ENCODE measurements at places on chromosomes 1 and 21.

DNA sequence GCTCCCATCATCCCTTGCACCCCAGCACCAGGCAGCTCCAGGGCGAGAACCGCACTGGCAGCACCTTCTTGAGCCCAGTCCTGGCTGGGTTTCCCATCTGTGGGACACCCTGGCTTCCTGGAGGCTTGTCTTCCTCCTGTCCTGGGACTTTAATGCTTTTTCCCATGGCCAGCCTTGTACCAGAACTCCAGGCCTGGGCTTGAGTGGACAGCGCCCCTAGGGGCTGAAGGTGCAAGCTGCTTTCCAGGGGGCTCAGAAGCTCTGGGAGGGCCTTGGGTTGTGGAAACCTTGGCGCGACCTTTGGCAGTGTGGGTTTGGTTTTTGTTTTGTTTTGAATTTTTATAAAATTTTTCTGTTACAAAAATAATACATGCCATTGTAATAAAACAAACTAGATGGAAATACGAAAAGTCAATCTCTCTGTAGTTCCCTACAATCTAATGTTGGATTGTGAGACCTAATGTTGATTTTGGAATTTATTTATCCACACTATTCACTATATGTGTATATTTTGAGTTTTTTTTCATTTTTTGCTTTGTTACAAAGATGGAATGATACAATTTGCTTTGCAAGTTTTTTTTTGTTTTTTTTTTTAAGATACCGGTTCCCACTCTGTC, 33.8 kb upstream of the RPL11 start:
- DNase-seq = peak; percentile 18

- DNase-seq = peak; percentile 34
Observed at GRCh38 chr1:207565546-207566468, 69.8 kb downstream of the CR1 start.

- no peak for DNase-seq
Observed at GRCh38 chr1:91697416-91697815, 188.5 kb downstream of the TGFBR3 start.

DNA sequence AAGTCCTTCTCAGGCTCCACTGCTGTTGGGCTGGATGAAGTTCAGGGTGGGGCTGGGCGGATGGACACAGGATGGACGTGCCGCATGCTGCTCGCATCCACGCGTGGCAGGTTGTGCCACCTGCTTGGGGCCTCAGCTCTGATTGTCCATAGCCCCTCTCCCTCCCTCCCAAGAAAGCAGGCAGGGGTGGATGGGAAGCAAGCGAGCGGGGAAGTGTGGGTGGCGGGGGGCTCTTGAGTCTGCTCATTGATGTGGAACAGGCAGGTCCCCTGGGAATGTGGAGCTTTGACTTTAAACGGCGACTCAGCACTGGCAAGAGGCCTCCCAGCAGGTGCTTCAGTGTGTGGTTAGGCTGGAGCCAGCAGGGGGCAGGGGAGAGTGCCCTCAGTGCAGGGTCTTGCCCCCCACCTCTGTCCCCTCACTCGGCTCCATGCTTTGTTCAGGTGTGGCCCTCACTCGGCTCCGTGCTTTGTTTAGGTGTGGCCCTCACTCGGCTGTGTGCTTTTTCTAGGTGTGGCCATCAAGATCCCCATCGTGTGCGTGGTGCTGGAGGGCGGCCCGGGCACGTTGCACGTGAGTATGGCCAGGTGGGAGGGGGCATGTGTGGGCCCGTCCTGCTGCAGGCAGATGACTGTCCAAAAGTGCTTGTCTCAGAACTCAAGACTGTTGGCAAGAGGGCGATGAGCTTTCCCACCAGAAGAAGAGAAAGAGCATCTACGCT, 23.9 kb downstream of the TRPM2 start:
- no peak for DNase-seq

GRCh38 chr1:183278739-183279591, 92.9 kb downstream of the LAMC2 start:
- DNase-seq = peak; percentile 26

GRCh38 chr1:234302354-234302962, 70.8 kb upstream of the COA6 start:
- DNase-seq = no peak

DNA sequence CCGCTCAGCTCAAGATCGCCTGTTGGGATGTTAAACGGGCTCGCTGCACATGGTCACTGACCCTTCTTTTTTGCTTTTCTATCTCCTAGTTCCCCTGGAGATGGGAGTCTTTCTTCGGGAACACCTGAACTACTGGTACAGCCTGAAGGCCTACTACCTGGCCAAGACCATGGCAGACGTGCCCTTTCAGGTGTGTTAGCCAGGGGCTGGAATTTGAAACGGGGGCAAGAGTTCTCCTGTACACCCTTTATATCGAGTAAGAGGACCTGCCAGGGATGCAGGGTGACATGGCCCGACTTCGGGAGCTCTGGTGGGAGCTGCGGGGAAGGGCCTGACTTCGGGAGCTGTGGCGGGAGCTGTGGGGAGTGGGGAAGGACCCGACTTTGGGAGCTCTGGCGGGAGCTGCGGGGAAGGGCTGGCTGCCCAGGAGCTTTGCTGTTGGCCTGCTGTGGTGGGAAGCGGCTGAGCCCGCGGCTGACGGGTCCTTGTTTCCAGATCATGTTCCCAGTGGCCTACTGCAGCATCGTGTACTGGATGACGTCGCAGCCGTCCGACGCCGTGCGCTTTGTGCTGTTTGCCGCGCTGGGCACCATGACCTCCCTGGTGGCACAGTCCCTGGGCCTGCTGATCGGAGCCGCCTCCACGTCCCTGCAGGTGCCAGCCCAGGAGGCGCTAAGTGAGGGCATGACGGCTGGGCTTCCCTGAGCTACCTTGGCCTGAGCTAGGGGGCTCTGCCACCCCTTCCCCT, 24.0 kb downstream of the TFF3 start:
- DNase-seq = no peak

- DNase-seq = no peak
Observed at GRCh38 chr1:29398431-29398830, 162.1 kb downstream of the PTPRU start.

DNA sequence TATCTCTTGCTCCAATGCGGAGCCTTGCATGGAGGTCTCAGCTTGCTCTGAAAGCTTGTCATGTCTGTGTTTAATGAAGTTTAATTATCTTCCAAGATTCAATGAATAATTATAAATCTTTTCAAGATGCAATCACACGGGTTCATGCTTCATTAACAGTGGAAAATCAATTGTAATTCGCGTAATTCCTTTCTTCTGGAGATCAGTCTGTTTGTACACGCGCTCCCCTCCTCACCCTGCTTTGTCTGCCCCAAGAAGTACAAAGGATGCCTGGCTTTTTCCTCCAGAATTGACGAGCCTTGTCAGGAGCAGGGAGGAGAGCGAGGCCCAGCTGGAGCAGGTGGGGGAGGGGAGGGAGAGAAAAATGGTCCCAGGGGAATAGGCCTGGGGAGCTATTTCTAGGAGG, 65.0 kb upstream of the DISP3 start:
- DNase-seq = no peak

GRCh38 chr1:81757398-81758020, 43.2 kb upstream of the ADGRL2 start:
- no peak for DNase-seq

- DNase-seq = no peak
Observed at GRCh38 chr1:8144323-8144722, 118.2 kb upstream of the ERRFI1 start.

DNA sequence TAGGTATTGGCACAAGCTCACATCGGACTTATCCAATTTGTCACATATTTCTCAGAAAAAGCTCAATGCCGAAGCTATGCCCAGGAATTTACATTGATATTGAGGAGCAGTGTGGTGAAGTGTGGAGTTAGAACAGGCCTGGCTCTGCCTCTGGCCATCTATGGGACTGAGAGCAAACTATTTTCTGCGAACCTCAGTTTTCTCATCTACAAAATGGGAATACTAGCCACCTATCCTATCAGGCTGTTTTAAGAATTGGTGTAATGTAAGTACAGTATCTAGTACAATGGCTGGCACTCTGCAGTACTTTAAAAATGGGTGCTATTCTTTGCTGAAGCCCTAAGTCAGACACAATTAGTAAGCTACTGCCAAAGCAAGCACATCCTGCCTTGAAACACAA, 47.2 kb downstream of the ARHGEF11 start:
- no peak for DNase-seq

GRCh38 chr1:102100666-102101065, 103.9 kb upstream of the OLFM3 start:
- DNase-seq = no peak

DNA sequence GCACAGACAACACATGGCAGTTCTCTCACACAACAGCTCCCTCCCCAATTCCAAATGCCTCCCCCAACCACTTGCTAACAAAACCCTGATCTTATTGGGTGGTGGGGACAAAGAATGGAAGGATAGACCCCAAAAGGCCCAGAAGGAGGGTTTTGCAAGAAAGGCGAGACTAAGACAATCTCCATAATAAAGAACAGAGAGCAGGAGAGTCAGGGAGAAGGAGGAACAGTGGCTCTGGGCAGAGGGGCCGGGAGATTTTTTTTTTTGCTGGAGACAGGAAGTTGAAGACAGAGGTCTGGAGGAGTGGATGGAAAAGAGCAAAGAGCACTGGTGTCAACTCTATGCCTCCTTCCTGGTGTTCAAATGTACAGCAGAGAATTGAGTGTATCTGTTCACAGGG, 6.5 kb upstream of the C1QA start:
- DNase-seq = no peak

GRCh38 chr21:45080639-45081414, 6.4 kb downstream of the ADARB1 start:
- DNase-seq = no peak

GRCh38 chr1:8239039-8239305, 78.9 kb upstream of the SLC45A1 start:
- DNase-seq = no peak

- peak; percentile 21 for DNase-seq
Observed at GRCh38 chr1:23210351-23210785, 6.9 kb downstream of the HTR1D start.

DNA sequence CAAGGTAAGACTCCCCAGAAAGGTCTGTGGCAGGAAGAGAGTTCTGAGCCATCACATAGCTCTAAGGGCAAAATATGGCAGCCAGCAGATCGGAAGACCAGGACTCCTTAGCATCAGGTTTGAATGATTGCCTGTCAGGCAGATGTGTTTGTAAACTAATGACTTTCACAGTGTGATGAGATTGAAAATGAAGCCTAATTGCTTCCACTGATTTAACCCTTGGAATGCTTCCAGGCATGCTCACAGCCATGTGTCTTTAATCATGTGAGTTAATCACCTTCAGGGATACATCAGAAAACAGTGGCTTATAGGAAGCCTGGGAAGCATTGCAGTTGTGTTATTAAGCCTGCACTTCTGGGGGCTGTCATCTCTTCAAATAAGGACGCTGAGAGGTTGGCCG, 82.8 kb downstream of the LRRC53 start:
- peak; percentile 6 for DNase-seq

- DNase-seq = no peak
Observed at GRCh38 chr1:81484284-81484683, 316.4 kb upstream of the ADGRL2 start.

- DNase-seq = no peak
Observed at GRCh38 chr1:40435471-40435870, 14.8 kb upstream of the ZFP69B start.

- DNase-seq = no peak
Observed at GRCh38 chr1:206442101-206442500, 28.2 kb upstream of the IKBKE start.

DNA sequence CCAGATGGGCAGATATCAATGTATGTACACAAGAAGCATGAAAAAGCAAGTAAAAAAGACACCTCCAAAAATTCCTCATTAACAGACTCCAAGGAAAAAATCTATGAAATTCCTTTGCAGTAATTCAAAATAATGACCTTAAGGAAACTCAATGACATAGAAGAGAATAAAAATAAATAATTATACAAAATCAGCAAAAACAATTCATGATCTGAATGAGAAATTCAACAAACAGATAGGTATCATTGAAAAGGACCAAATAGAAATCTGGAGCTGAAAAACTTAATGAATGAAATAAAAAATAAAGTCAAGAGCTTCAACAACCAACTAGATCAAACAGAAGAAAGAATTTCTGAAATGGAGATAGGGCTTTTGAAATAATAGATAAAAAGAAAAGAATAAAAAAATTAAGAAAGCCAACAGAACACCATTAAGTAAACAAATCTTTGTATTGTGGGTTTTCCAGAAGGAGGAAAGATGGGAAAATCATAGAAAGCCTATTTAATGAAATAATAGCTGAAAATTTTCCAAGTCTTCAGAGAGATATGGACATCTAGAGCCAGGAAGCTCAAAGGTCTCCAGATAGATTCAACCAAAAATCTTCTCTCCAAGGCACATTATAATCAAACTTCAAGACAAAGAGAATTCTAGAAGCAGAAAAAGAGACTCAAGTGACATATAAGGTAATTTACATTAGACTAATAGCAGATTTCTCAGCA, 52.0 kb upstream of the KCNK1 start:
- no peak for DNase-seq

- no peak for DNase-seq
Observed at GRCh38 chr1:237448042-237448441, 406.1 kb downstream of the RYR2 start.

- no peak for DNase-seq
Observed at GRCh38 chr1:21670956-21671902, 2.1 kb upstream of the RAP1GAP start.

Data from NCI-H2081 (cell line).